ENCODE measurements at places on chromosomes 7 and 10. TPM values are rescaled to one million over a fixed set of nuclear protein-coding genes. Genes with fewer than 3 reads are reported as not detected.

The OSBPL3 gene
- total RNA-seq: 45.1 TPM

The GRID2IP gene
- total RNA-seq: 0.19 TPM

DNA sequence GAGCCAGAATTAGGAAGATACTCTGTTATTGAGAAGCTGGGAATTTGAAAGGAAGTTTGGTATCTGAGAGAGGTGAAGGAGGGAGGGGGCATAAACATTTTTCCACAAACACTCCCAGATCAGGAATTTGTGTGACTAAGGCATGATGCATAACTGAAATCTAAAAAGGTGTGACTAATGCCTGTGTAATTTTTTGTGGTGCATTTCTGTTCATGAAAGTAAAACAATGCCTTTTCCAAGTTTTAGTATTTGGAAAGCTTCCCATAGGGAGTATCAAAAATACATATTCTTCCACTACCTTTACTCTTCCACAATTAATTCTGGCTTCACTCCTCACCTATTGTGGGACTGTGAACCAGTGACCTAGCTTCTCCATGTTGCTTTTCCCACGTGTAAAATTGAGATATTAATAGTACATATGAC is 56.4 kb upstream of the CAV2 start:
- DNase-seq: no peak
- no peak overlapping the region for H3K27ac ChIP-seq
- no peaks in the 10 kb centered on the region for H3K4me1 ChIP-seq
- peaks cover 15% of the 10 kb centered on the region for H3K27me3 ChIP-seq
- H3K36me3 ChIP-seq: no peaks in the 10 kb centered on the region

DNA sequence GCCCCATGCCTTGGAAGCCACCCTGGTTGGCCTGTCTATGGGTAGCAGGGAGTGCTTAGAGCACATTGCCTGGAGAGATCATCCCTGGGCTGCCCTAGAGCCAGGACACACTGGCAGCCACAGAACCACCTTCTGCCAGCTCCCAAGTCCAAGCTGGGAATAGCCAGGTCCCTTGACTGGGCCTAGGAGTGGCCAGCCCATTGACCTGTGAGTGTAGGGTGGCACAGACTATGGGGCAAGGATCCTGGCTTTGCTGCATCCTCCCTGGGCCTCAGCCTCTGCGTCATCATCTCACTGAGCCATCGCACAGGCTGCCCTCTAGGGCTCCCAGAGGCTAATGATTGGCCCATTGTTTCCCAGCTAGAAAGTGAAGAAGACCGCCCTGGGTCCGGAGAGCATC is 7.0 kb downstream of the AQP1 start:
- H3K4me3 ChIP-seq: no peak overlapping the region
- no peaks in the 10 kb centered on the region for H3K36me3 ChIP-seq
- no peaks in the 10 kb centered on the region for H3K4me1 ChIP-seq
- no peak for DNase-seq

DNA sequence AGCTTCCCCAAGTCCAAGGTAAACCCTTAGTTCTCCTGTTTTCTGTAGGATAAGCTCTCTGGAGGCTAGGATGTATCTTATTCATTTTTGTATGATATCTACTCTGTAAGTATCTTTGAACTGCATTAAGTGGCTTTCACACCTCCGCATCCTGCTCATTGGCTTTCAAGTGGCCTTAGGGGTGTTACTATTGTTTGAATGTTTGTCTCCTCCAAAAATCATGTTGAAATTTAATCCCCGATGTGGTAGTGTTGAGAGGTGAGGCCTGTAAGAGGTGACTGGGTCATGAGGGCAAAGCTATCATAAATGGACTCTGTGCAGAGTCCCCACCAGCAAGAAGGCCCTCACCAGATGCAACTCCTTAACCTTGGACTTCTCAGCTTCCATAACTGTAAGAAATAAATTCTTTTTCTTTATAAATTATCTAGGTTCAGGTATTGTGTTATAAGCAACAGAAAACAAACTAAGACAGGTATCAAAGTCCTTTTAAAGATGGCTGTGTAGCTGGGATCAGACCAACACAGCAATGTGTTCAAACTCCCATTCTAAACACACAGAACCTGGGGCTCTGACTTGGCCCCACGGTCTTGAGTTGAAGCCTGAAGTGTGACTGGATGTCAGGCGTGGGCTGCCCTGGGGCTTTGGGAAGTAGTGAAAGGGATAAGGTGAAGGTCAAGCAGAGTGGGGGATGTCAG is 25.9 kb downstream of the TBXAS1 start:
- DNase-seq: no peak
- peaks cover 25% of the 10 kb centered on the region for H3K4me1 ChIP-seq
- H3K4me3 ChIP-seq: no peak overlapping the region
